Tibial artery (tissue), 4 donors: ENCODE measurements at places on chromosomes 5 and 9.
A peak's percentile ranks its signal among the peaks of the same experiment; 100 is the strongest.

DNA sequence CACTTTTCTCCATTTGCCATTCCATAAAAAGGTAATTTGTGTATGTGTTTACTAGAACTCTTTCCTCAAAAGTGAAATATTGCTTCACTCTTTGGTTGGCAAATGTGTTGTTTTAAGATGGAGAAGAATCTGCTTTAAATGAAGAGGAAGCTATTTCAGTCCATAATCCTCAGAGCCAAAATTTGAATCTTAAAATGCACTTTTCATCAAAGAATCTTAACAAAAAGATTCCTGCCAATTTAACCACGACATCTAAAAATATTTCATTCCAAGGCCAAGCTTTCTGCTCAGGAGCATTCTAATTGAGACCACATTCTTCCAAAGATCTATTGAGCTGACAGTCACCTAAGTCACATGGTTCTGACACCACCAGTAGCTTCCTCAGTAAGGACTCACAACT lies 7.5 kb downstream of the GABRB2 start:
- no peak for DNase-seq

DNA sequence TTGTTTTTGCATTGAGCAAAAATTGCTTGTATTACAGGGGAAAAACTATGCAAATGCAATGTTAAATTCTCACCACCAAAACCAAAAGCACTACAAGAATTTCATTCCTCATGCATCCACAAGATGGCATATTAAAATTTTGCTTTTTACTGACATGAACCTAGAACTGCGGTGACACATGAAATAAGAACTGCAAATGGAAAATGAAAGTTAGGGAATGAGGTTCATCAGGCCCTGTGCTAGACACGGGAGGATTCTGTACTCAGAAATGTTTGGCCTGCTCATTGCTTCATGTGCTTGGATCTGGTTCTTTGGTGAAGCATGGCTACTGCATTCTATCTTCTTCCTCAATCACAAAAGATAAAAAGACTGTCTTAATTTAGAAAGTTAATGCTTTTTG lies 9.1 kb upstream of the RFK start:
- DNase-seq = no peak

DNA sequence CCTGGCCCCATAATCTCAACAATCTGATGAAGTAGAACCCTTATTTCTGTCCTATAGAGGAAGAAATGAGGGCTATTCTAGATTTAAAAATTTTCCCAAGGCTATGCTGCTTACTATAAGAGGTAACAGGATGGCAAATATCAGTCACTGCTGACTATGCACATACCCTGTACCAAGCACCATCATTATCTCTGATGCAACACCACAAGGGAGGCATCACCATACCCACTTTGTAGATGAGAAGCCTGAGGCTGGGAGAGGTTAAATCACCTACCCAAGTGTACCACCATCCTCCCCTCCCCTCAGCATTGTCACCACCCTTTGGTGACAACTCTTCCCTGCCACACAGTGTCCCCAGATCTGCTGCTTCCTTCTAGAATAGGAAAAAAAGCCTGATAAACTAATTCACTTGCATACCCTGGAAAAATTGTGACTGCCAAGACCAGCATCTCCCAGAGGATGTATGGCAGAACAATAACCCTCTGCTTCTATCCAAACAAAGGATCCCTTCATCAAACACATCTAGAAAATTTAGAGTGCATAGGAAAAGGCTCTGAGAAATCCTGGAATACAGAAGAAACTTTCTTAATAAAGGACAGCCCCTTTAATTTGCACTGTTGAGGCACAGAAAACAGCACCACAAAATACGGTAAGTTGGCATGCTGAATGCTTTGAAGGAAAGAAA lies 48.3 kb downstream of the PRRC1 start:
- DNase-seq = no peak

GRCh38 chr9:135787776-135788575 lies 86.0 kb downstream of the KCNT1 start:
- DNase-seq = no peak

DNA sequence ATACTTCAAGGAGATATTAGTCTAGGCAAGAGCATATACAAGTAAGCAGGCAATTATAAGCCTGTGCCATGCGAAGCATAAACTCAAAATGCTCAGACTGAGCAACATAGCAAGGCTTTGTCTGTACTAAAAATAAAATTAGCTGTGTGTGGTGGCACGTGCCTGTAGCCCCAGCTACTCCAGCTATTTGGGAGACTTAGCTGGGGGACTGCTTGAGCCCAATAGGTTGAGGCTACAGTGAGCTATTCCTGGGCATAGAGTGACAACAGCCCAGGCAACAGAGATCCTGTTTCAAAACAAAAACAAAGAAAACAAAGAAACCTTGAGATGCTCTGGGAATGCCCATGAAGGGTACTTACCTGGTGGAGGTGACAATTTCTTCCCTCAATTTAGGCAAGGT lies 130.5 kb upstream of the ZNF608 start:
- no peak for DNase-seq

DNA sequence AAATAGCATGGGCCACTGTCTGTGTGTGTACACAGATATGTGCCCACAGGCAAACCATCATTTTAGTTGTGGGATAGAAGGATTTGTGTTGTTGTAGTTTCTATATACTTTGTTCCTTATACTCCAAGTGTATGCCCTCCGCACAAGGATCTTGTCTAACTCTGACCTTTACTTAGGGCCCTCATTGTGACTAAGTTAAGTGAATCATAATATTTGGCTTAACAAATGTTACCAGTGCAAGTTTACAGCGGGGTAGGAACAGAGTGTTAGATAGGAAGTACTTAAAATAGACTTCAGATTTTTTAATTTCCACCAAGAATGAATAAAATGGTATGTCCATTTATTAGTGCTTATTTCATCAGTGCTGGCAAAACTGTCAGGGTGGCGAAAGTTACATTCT lies 29.5 kb upstream of the CYFIP2 start:
- no peak for DNase-seq

DNA sequence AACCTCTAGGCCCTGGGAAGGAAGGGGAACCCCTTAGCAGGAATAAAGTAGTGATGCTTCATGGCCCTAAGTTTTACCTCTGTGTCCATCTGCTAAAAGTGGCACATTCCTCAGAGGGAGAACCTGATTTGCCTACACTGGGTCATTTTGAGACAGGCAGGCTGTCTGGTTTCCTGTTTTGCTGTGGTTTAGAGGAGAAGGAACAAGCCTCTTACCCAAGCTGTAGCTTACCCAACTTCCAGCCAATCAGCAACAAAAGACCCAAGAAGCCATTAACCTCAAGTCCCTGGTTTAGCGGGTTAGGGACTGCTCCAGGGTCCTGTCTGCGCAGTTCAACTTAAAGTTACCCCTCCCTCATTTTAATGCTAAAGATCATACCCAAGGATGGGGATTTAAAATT lies 411.0 kb downstream of the MAT2B start:
- DNase-seq = no peak

GRCh38 chr9:38067859-38068681 lies 957 bp downstream of the SHB start:
- DNase-seq = peak; percentile 65

GRCh38 chr9:17930071-17930470 lies 351.2 kb downstream of the SH3GL2 start:
- DNase-seq = no peak

DNA sequence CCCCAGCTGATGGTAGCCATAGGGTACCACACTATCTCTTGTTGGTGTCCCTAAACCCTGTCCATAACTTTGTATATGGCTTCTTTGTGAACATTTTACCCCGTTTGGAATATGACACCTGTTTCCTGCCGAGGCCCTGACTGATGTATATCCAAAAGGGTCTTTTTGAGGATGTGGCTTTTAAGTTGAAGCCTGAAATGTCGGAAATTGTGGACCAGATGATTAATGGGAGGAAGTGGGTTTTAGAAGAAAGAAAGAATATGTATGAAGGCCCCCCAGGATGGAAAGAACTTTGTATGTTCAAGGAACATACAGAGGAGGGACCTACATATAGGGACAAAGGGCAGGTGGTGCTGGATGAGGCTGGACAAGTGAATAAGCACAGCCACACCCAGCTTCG lies 16.7 kb upstream of the TNFSF8 start:
- no peak for DNase-seq

DNA sequence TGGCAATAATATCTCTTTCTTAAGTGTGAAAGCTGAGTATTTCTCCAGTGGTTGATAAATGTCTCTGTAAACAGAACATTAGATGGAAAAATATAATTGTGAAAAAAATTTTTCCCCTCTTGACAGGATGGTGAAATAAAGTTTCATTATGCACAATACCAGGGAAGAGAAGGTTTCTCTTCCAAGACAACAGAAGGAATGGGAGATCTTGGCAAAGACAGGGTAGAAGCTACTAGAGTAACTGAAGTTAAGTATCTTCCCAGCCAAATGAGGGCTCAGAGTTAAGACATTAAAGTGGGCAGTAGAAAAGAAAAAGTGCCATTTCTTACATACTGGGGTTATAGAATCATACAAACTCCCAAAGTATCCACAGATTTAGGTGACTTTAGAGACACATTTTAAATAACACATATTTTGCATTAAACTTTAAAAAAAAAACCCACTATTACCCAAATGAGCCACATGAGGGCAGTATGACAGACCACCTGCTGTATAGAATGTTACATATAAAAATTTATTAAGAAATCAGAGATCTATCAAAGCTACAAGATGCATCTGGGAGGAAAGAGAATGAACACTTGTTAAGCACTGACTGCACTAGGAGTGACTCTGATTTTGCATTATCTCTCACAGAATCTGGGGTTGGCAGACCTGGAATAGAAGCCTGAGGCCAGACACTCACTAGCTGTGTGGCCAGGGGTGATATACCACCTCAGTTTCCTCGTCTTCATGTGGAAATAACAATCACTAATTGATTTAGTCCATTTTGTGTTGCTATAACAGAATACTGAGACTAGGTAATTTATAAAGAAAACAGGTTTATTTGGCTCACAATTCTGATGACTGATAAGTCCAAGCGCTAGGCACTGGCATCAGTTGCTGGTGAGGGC lies 98.5 kb downstream of the ARSB start:
- DNase-seq = no peak

DNA sequence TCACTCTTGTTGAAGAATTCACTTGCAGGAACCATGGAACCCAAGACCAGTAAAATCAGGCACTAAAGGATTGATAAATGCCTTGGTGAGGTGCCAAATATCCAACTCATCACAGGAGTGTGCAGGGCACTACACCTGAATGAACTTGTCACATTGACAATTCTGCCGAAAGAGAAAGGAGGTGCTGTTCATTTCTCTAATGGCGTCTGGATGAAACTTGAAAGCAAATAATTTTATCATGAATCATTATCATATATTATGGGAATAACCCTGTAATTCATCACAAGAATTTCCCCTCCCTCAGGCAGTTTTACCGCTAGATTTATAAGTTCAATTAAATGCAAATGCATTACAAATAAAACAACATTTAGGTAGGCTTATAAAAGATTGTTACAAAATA lies 360.0 kb downstream of the GLIS3 start:
- no peak for DNase-seq

GRCh38 chr5:73418244-73418691 lies 30.3 kb downstream of the FOXD1 start:
- peak; percentile 74 for DNase-seq

DNA sequence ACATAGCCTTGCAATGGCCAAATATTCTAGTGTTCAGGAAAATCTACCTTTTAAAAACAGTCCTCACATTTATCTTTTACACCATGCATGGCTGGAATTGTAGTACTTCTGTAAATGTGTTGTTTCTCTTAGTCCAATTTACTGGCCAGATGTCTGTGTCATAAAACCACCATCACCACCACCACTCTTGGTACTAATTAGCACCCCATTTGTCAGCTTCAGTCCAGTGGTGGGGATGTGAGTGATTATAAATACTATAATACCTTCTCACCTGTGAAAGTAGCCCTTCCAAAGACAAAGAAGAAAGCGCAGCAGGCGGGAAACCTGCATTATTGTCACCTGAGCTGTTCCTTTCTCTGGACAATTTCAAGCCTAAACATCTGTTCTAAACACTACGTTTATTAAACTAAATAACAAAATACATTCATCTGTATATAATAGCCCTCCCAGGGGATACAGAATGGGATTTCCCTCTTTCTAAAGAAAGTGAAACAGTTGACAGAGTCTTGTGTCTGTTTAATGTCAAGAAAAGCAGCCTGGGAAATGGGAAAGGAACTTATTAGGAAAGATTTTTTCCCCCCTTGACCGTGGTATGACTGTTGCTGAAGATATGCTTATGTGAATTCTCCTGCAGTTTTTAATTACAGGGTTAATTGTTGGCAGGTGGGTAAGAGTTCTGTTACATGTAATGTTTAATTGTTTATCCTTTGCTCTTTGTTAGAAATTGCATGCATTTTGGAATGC lies 144.5 kb upstream of the NUDT12 start:
- DNase-seq = no peak

DNA sequence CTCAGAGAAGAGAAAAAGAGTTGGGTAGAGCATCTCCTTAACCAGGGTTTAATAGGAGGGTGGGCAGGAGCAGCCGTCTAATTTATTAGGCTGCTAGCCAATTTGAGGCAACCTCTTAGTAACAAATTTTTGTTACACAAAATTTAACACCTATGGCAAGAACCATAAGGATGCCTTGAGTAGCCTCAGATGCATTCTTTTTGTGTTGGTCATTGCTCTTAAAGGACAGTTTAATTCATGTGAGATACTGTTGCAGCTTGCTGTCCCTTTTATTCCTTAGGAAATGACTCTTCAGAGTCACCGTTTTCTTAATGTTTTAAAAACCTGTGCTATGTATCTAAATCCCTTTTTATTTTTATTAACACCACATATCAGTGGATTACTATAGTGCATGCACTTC lies 255.1 kb downstream of the MAST4 start:
- DNase-seq = no peak

DNA sequence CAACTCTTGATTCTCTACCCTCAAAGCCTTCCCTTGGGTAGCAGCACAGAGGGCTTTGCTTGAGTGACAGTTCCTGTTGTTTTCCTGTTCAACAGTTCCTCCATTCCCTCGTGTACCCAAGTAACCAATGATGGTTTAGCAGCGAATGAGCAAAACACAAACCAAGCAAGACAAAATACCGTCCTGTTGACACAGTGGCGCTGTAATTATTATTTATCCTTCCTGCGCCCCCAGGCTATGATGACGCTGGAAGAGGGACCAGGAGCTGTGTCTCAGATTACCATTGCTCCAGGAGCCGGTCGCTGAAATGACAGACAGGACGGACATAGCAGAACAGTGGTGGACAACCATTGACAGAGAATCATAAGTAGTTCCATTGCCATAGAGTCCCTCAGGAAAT lies 154.8 kb downstream of the GADD45G start:
- DNase-seq = no peak

GRCh38 chr5:144141585-144141984 lies 28.9 kb downstream of the YIPF5 start:
- no peak for DNase-seq

- DNase-seq = peak; percentile 35
Observed at GRCh38 chr9:126536841-126537465, 76.8 kb upstream of the LMX1B start.

- DNase-seq = no peak
Observed at GRCh38 chr9:109440117-109440515, 58.0 kb downstream of the PTPN3 start.

- DNase-seq = no peak
Observed at GRCh38 chr5:143399616-143400540, 3.6 kb downstream of the NR3C1 start.
